ENCODE measurements at places on chromosomes 6 and 20.

DNA sequence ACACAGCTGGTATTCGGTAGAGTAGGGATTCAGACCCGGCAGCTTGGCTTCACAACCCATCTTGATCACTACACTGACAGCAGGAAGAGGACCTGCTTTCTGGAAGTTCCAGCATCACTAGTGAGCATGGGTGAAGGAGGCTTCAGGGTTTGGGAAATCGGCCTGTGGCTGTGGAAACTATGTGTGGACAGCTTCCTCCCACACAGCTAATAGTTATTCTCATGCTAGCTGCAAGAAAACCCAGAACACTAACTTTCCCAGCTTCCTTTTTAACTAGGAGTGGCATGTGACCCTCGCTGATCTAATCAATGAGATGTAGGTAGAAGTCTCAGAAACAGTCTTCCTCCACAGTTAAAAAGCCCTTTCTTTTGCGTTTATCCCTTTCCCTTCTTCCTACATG, 36.3 kb upstream of the SIRPA start:
- DNase-seq: no peak

DNA sequence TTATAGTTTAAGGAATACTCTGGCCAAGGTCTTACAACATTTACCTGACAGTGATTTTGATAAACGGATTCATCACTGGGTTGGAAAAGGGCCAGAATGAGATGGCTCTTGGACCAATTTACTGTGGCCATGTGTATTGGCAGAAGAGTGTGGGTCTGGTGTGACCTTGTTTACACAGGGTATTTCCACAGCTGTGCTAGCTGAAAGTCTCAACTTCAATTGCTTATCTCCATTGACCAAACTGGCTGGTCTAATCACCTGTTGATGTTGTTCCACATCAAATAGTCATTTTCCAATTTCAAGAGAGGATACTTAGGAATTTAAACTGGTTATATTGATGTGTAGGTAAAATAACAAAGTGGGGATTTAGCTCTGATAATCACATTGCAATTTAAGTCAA, 501.6 kb upstream of the MAP3K7 start:
- no peak for DNase-seq

DNA sequence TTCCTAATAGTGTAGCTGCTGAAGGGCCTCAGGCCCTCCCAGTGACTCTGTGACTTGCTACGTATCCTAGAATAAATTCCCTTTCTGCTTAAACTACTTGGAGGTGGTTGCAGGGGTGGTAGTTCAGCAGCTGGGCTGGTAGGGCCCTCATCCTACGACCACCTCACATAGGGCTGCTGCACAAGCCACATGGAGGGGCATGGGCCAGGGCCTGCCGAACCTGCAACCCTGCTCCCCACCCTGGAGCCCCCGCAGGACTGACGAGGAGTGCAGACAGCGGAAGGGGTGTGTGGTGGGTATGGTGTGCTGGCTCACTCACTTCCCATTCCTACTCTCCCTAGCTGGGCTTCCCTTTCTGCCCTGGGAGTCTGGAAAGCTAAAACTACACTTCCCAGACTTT, 56.2 kb upstream of the MLN start:
- no peak for DNase-seq

DNA sequence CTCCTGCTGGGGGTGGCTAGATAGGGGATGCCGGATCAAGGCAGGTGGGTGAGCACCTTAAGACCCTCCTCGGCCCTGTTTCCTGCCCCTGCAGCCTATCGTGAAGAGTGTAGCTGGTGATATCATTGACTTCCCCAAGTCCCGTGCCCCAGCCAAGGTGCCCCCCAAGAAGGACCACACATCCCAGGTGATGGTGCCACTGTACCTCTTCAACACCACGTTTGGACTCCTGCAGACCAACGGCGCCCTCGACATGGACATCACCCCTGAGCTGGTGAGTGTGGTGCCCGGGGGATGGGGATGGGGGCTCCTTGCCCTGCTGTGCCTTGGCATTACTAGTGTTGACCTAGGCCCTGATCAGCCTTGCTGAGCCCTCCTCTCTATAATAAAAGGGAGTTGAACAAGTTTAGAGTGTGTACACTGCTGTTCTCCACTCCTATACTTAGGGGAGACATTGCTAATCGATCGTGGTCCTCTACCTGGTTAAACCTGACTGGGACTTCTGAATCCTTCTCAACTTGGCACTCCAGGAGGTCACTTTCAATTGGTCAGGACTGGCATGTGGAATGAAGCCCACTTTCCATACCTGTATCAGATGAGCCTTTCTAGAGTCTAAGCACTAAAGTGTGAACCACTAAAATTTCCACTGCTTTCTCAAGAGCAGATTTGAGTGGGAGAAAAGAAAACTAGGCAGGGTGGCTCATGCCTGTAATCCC, 11.0 kb downstream of the BPIFB3 start:
- no peak for DNase-seq
